ENCODE measurements at places on chromosomes 1 and 21. TPM values are rescaled to one million over a fixed set of nuclear protein-coding genes. Genes with fewer than 3 reads are reported as not detected.
A peak's percentile ranks its signal among the peaks of the same experiment; 100 is the strongest.

GUCA2B gene
- total RNA-seq = not detected

SPRR2B gene
- total RNA-seq = not detected

DNA sequence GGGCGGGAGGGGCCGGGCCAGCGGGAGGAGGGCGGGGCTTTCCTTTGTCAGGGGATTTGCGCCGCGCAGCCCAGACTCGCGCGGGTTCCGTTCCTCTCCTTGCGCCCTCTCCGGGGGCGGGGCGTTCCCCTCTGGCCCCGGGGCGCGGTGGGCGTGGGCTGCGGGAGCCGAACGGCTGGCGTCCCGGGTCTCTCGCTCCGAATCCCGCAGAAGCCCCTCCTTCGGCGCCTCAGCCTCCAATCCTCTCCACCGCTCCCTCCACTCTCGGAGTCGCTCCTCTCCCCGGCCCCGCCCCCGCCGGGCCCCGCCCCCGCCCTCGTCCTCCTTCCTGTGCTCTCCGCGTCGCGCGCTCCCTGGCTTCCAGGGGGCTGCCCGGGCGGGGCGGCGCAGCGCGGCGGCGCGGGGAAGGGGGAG lies 82.8 kb upstream of the BMP8A start:
- no peak overlapping the region for H3K27ac ChIP-seq
- no peaks in the 10 kb centered on the region for H3K27me3 ChIP-seq
- peaks cover 5% of the 10 kb centered on the region for H3K36me3 ChIP-seq
- peak; percentile 92 for DNase-seq

DNA sequence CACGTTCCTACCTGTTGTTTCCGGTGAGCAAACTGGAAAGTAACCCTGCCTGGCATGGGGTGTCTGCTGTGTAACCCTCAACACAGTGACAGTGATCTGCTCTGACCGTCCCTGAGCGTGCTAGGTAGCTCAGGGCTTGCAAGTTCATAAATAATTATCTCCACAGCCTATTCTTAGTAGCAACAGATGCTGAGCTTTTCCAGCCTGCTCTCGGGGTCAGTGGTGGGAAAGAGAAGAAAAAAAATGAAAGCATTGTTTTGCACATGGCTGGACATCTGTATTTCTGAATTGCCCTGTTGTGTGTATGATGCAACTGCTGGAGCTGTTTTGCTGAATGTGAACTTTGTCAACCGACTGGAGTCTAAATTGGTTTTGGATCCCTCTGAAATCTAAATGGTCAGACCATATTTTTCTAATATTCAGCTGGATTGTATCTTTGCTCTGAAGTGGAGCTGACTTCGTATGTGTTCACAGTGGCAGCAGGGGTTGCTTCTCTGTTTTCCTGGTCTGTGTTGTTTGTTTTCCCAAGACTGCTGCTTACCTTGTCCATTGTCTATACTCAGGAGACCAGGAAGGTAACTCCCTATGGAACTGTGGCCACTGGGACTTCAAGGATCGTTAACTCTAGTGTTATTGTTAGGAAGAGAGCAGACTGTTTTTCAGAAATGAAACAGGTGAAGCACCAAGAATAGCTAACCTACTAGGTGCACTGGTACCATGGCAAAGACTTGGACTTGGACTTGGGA lies 27.0 kb downstream of the TGFB2 start:
- H3K27ac ChIP-seq = no peak overlapping the region
- H3K4me1 ChIP-seq = peaks cover 2% of the 10 kb centered on the region
- no peaks in the 10 kb centered on the region for H3K36me3 ChIP-seq
- no peak overlapping the region for H3K4me3 ChIP-seq
- no peak for DNase-seq

DNA sequence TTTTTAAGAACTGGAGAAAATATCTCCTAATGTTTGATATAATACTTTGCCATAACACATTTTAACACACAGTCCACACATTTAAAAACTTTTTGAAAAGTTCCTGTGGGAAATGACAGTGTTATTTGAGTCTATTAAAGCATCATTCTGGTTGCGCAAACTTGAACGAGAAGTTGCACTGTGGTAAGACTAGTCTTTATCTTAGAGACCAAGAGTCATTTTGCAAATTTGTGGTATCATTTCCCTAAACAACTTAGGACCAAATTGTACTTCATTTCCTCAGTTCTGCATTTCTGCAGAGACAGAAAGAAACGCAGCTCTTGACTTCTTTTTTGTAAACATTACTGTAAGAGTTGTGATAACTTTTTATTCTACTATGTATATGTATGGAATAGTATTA lies at the start of gene RGS18:
Gene RGS18, plus strand, starts transcription at position 282 of the 400 bp plus-strand sequence. CDS start 176 bp downstream, outside the sequence.
- no peaks in the 10 kb centered on the region for H3K27me3 ChIP-seq
- no peak for DNase-seq
- no peaks in the 10 kb centered on the region for H3K36me3 ChIP-seq
- H3K4me1 ChIP-seq = peaks cover 11% of the 10 kb centered on the region

DNA sequence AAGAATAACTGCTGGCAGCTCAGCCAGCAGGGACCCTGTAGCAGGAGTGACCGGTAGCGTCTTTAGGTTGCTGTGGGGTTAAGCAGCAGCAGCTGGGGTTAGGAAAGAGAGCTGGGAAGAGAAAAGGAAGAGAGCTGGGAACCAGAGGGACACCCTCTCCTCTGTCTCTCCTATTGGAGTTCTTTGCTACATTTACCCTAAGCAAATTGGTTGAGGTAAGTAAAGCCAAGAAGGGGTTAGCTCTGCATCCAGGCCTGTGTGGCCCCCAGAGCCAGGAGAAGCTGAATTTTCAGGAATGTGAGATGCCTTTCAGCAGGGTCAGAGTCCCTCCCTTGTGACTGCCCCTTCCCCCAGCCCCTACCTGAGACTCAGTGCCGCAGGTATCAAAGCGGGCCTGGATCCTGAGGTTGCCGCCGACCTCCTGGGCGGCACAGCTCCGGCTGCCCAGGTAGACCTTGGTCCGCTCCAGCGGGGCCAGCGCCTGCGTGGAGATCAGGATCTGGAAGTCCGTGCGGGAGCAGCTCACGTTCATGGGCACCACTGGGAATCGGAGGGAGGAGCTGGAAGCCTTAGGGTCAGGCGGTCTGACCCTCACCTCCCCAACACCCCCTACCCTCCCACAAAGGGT lies 16.4 kb downstream of the CDCP2 start:
- no peaks in the 10 kb centered on the region for H3K4me1 ChIP-seq
- no peak overlapping the region for H3K27ac ChIP-seq
- H3K4me3 ChIP-seq = no peak overlapping the region
- no peaks in the 10 kb centered on the region for H3K36me3 ChIP-seq
- H3K27me3 ChIP-seq = no peaks in the 10 kb centered on the region
- DNase-seq = no peak

DNA sequence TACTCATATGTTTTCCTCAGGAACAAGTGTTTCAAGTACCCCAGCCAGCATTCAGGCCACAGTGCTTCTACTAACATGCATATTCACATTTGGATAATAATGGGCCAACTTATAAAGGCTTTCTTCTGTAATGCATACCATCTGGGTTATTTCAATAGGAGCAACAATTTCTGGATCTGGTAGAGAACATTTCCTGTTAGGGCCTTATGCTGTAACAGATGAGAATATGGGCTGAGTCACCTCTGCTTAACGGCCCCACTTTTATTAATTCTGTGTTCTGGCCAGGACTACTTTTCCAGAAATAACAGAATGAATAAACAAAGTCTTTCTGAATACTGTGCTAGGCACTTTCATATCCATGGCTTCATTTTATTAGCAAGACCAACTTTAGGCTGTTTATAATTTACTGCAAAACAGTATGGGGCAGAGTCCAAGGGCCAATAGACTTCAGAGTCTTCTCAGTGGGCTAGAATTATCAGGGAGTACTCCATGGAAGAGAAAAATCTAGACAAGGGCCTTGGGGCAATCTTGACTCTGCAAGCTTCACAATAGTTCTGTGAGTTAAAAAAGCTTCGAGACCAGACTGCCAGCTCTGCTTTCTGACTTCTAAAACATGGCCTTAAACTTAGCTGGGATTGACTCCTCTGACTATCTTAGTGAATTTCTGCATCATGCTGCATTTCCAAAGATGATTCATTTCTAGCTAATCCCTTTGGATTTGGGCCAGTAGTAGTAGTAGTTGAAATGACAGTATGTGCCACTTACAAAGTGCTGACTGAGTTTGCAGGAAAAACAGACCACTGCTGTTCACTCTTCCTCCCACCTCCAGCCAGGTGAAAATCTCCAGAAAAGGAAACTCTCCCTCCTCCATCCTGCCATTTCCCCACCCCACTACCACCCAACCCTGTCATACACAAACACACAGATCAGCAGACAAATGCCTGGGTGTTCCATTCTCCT lies 8.2 kb upstream of the SSX2IP start:
- H3K4me1 ChIP-seq = peaks cover 5% of the 10 kb centered on the region
- no peak overlapping the region for H3K4me3 ChIP-seq
- peaks cover 9% of the 10 kb centered on the region for H3K27me3 ChIP-seq
- no peaks in the 10 kb centered on the region for H3K36me3 ChIP-seq
- DNase-seq = no peak

DNA sequence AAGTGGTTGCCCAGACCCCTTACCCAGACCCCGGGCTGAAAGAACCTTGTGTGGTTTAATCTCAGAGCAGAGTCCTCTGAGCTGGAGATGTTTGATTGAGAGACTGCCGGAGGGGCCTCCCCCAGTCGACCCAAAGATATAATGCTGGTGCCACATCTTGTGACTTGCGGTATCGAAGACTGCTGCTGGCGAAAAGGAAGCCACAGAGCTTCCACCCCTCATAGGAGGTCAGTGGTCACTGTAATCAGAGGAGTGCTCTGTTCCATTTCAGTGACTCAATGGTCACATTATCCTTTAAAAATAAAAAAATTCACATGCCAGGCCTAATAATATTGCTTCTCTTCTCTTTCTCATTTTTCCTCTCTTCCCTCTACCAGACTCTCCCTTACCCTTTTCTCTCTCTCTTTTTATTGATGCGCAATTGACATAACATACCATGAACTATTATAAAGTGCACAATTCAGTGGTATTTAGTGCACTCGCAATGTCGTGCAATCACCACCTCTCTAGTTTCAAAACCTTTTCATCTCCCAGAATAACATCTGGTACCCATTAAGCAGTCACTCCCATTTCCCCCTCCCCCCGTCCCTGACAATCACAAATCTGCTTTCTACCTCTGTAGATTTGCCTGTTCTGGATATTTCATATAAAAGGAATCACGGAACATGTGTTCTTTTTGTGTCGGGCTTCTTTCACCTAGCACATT lies 52.6 kb upstream of the LYST start:
- no peaks in the 10 kb centered on the region for H3K27me3 ChIP-seq
- DNase-seq = no peak
- no peaks in the 10 kb centered on the region for H3K36me3 ChIP-seq
- H3K4me1 ChIP-seq = peaks cover 35% of the 10 kb centered on the region

All from natural killer cell treated with Interleukin-12 subunit alpha and Interleukin-12 subunit beta and Interleukin-15 and Interleukin-18, amount 100 ng/mL, for 72 hours (primary cell).